ENCODE measurements at places on chromosomes 11 and 22. TPM values are rescaled to one million over a fixed set of nuclear protein-coding genes. Genes with fewer than 3 reads are reported as not detected.
A peak's percentile ranks its signal among the peaks of the same experiment; 100 is the strongest.

Gene EIF3F
- 336 TPM for total RNA-seq

Gene ZBED4
- total RNA-seq = 9.1 TPM

Gene OR52N4
- total RNA-seq = not detected

Gene GPR83
- not detected for total RNA-seq

Gene ACR
- not detected for total RNA-seq

Gene ZBTB16
- 243 TPM for total RNA-seq

Gene CSNK2A3
- 1.2 TPM for total RNA-seq

Gene TRIM29
- total RNA-seq = 729 TPM

Gene APOL1
- 28.5 TPM for total RNA-seq

Gene PKDREJ
- not detected for total RNA-seq

Gene DKK3
- total RNA-seq = 110 TPM

Gene TBX1
- 7.1 TPM for total RNA-seq

Gene TIGD3
- total RNA-seq = not detected

Gene POU2F3
- total RNA-seq = 2.7 TPM

Gene NFRKB
- 66.3 TPM for total RNA-seq

- DNase-seq = no peak
These were observed 11.0 kb downstream of the MPZL3 start for GRCh38 chr11:118240999-118241763.

DNA sequence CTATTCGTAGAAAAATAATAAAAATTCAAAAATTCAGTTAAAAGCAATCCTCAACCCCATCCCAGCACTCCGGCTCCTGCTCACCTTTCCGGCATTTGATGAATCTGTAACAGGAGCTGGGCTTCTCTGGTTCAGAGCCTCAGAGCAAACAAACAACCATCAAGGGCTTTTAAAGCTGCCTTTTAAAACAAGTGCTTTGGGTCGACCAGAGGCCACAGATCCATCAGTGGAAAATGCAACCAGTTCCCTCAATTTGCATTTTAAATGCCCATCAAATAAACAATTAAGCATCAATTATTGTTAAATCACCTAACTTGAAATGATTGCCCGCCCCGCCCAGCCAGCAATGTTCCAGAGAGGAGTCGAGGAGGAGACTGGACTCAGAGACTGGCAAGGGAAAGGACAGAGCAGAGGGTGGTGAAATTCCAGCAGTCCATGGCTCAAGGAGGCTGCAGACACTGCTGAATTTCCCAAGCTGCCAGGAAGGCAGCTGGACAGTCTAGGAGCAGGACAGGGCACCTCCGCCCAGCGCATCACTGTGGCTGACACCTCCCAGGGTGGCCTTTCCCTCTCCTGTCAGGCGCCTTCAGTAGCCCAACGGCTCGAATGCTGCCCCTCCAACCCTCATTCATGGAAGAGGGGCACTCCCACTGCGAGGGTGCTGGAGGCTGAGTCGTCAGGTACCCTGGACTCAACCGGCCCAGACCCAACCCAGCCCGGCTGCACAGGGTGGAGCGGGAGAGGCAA, 7.5 kb downstream of the FXYD6 start:
- no peak for DNase-seq

- DNase-seq = no peak
These were observed 97.5 kb upstream of the ANO3 start for GRCh38 chr11:26234451-26234850.

DNA sequence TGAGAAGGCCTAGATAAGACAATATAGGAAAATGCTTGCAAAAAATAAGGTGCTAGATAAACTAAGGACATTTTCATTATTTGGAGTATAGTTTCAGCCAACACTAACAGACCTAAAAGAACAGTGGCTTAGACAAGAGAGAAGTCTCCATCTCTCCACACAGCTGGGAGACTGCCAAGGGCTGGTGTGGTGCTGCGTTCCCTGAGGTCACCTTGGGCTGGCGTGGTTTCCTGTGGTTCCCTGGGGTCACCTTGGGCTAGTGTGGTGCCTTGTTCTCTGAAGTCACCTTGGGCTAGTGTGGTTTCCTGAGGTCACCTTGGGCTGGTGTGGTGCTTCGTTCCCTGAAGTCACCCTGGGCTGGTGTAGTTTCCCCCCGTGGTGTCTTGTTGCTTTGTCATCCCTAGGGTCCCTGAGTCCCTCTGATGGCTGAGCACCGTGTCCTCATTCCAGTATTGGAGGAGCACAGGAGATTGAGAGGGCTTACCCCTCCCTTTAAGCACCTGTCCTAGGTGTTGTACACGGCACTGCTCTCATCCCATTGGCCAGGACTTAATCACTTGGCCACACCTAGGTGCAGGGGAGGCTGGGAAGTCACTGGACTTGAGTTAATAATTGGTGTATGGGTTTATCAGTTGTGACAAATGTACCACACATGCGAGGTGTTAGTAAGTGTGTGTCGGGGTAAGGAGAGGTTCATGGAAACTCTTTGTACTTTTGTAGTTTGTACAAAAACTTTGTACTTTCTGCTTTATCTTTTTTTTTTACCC, 14.9 kb downstream of the SAMM50 start:
- no peak for DNase-seq

- DNase-seq = no peak
These were observed 8.1 kb downstream of the CCDC15 start for GRCh38 chr11:124961972-124962609.

- no peak for DNase-seq
These were observed 19.5 kb downstream of the TXN2 start for GRCh38 chr22:36461665-36462649.

- DNase-seq = no peak
These were observed 664 bp downstream of the DDB2 start for GRCh38 chr11:47215366-47215910.

- DNase-seq = no peak
These were observed 22.2 kb downstream of the CASP5 start for GRCh38 chr11:105000797-105001196.

- DNase-seq = no peak
These were observed 30.9 kb downstream of the LMO2 start for GRCh38 chr11:33860926-33861325.

DNA sequence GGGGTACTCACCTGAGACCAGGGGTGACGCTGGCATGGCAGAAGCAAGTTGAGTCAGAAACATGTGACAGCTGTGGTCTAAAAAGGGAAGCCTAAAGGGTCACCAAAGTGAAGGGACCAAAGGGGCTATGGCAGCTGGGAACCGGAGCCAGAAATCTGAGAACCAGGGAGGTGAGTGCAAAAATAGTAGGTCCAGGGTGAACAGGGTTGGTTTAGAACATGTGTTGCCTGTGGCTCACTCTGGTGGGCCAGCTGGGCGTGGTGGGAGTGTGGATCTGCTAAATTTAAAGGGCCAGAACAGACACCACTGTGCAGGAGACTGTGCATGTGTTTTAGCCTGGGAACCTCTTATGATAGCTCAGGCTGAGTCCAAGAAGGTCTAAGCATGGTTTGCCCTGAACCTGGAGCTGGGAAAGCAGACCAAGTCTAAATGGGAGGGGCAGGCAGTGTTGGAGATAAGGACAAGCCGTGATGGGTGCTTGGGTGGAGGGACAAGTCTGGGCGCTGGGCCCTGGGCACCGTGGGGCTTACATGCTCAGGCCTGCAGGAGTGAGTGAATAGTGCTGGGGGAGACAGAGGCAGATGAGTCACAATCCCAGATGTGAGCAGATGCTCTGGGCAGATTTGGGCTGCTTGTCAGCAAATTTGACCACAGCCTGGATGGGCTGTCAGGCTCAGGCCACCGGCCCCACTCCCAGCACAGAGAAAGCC, 41.4 kb upstream of the ZBED5 start:
- DNase-seq = peak; percentile 94

- DNase-seq = peak; percentile 70
These were observed 17.5 kb upstream of the ACCSL start for GRCh38 chr11:44029977-44030911.

DNA sequence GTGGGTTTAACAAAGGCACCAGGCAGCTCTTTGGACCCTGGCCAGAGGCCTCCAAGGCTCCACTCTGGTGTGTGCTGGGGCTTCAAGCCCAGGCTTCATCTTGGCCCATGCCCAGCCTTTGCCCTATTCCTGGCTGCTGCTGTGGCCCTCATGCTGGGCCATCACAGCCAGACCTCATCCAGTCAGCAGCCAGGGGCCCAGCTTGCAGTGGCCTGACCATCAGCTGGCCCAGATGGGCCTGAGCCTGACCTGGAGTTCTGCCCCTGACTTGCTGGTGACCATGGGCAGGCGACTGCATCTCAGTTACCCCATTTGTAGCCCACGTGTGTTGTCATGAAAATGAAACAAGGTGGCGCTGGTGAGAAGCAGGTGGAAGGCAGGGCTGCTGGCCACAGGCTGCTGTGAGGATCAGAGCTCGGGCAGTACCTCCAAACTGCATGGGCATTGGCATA, 76.1 kb downstream of the MED15 start:
- DNase-seq = no peak

GRCh38 chr11:87150936-87151335, 113.2 kb downstream of the TMEM135 start:
- DNase-seq = no peak

GRCh38 chr11:65613091-65613928, 711 bp downstream of the MAP3K11 start:
- DNase-seq = no peak

DNA sequence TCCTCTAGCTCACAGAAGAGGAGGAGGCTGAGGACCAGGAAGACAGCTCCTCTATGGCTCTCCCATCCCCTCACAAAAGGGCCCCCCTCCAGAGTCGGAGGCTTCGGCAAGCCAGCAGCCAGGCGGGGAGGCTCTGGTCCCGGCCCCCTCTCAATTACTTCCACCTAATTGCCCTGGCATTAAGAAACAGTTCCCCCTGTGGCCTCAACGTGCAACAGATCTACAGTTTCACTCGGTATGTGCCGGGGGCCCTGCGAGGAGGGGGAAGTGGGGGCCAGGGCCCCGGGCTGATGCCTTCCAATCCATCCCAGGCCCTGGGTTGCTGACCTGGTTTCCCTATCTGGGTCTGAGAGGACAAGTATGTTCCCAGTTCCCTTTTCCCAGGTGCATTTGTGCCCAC, 7.9 kb downstream of the FOXR1 start:
- DNase-seq = no peak

GRCh38 chr22:20994128-20994901, 7.6 kb downstream of the THAP7 start:
- no peak for DNase-seq

DNA sequence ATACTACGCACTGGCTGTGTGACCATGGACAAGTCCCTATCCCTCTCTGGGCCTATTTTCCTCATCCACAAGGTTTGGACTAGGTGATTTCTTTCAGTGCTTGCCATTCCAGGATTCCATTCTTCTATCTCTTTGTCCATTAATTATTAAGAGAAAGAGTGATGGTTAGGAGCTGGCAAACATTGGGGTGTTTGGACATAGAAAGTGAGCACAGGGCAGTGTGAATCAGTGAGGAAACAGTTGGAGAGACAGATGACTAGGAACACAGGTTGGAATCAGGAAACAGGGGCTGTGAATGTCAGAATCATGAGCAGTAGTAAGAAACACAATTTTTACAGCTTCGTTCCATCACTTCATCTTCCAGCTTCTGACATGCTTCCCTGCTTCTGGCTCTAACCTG, 211.8 kb downstream of the INSC start:
- no peak for DNase-seq

DNA sequence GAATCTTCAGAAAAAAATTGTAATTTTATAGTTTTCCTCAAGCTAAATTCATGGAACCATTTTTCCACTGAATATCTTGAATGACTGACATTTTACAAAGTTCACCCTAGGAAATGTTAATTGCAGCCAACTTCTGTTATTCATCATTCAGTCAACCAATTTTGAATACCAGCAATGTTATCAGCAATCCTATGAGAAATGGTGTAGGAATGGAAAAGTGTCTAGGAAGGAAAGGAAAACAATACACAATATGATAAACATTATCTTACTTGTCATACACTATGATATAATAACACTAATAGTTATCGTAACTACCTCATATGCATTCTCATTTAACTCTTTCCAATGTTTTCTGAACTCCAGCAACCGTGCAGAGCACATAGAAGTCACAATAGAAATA, 790.5 kb upstream of the LRRC4C start:
- DNase-seq = no peak

DNA sequence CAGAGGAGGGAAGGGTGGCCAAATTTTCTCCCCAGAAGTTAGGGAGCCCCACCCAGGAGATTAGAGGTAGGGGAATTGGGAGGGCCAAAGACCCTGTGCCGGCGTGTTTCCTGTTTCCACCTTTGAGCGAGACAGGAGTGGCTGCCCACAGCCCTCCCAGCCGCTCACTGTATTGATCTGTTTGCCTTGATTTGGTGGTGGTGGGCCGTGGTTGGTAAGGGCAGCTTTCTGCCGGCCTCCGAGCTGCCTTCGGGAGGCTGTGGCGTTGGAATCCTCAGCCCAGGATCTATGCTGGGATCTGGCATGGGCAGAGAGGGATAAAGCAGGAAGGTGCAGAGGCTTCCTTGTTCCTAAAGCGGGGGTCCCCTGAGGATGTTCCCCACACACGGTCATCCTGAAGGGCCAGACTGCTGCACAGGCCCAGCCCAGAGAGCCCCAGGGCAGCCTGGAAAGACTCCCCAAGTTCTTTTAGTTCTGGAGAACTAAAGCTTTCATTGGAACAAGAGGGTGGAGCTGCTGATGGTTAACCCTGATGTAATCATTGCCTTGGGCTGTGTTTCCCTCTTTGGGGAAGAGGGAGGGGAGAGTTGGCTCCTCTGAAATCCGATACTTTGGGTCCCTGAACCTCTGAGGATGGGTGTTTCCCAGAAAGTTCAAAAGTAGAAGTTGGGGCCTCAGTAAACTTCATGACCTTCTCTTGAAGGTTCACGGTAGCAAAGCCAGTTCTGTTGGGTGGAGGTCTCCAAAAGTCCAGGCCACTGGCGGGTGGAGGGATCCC, 7.2 kb downstream of the FAM83F start:
- no peak for DNase-seq

DNA sequence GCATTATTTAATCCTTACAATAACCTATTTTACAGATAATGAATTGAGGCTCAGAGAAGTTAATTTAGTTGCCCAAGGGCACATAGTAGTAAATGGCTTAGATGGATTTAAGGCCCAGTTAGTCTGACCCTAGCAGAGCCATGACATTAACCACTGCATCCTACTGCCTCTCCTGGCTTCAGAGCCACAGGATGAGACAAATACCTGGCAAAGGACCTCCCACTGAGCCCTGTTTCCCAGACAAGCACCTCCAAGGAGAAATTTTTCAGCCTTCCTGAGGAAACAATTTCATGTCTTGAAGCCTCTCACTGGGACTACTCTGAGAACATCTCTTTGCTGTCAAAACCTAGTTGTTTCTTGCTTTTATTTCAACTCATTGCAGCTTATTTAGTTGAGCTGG, 28.4 kb downstream of the IZUMO1R start:
- DNase-seq = no peak

DNA sequence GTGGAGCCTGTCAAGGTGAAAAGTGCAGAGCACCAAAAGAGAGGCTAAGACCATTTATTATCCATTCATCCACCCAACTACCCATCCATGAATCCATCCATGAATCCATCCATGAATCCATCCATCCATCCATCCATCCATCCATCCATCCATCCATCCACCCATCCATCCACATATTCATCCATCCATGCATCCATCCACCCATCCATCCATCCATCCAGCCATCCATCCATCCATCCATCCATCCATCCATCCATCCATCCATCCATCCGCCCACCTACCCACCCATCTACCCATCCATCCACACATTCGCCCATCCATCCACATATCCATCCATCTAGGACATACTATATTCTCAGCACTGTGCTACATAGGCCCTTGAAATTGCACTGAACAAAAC, 68.0 kb downstream of the SYN3 start:
- no peak for DNase-seq

- no peak for DNase-seq
These were observed 681 bp upstream of the ARHGEF12 start for GRCh38 chr11:120335556-120335907.

GRCh38 chr11:8251616-8252295, 11.9 kb downstream of the LMO1 start:
- DNase-seq = no peak

Measured in vagina (tissue), 2 donors.